Thoracic aorta (tissue), 2 donors: ENCODE measurements at places on chromosomes 6 and 20.

GRCh38 chr6:126955621-126956020 lies 162.8 kb upstream of the RSPO3 start:
- no peak for DNase-seq

DNA sequence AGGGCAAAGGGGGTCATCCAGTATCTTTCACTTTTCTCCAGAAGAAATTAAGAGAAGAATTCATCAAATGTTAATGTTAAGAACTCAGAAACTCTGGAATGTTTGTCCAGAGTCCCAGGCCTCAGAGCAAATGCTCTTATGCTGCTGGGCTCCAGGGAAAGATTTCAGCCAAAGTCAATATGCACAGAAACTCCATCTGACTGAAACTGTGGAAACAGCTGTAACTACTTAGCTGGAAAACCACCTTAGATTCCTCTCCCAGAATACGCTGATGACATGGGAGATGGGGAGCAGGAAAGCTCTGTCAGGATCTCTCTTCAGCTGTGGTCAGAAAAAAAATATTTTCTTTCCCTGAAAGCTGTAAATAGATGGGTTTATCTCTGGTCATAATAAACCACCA lies 559.6 kb downstream of the RFPL4B start:
- DNase-seq: no peak

DNA sequence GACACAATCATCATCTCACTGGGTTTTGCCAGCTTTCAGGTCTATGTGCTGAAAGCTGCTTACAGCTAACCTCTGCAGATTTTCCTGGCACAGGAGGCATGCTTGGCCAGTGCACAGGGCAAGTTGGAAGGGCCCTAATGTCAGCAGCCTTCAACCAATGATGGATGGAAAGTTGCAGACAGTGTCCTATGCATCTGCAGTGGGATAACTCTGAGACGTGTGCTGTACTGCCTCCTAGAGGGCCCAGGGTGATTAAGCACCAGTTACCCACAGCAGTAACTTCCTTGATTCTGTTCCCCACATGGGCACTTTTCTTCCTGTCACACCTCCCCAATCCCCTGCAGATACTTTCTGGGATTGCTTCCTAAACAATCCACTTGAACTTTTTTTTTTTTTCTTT lies 38.6 kb downstream of the OVOL2 start:
- DNase-seq: no peak

DNA sequence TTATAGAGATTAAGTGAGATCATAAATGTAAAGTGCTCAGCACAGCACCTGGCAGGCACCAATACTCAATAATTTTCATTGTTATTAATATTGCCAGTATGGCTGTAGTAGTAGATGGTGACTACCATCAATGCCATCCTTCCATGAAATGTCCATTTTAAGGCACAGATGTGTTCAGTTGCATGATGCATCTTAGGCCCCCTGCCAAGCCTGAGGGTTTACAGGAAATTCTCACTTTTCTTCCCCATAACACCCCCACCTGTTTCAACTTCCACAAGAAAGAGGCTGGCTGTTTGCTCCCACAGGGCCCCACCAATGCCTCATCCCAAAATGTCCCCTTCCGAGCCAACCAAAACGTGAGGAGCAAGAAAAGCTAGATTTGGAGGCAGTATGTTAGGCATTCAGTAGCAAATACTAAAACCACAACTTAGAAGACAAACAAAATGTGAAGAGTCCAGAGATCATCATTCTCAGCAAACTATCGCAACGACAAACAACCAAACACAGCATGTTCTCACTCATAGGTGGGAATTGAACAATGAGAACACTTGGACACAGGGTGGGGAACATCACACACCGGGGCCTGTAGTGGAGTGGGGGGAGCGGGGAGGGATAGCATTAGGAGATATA lies 110.6 kb upstream of the NHSL1 start:
- no peak for DNase-seq

DNA sequence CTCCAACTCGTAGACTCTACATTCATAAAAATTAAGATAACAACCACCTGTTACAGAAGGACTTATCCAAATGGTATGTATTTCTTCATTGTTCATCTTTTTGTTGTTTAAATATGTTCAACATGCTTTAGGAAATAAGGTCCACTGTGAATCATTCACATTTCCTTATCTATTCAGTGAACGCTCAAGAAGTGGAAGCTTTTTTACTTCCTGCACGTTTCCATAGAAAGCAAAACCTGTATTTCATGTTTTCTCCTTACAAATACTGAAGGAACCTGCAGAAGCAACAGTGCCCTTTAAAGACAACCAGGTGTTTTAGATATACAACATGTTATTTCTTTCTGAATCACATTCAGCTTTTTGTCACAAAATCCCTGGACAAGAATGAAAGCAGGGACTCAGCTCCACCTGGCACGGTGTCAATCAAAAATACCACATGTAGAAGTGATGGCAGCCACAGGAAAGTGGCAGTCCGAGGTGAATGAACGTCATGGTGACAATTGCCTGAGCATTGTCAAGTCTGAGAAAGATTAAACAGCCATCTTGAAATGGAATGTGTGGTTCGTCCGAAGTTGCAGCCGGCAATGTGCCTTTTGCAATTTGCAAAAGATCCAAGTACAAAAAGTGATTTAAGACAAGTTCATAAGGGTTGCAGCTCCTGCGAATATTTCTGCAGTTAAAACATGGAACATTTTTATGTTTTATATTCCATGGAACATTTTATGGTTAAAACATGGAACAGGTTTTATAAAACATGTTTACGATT lies 66.7 kb upstream of the RIPOR2 start:
- DNase-seq: no peak

- DNase-seq: no peak
Observed at GRCh38 chr6:169849396-169849795, 98.0 kb downstream of the ERMARD start.

- DNase-seq: no peak
Observed at GRCh38 chr6:69914015-69914485, 47.7 kb downstream of the COL19A1 start.

- no peak for DNase-seq
Observed at GRCh38 chr6:140370441-140370840, 996.0 kb upstream of the CITED2 start.

DNA sequence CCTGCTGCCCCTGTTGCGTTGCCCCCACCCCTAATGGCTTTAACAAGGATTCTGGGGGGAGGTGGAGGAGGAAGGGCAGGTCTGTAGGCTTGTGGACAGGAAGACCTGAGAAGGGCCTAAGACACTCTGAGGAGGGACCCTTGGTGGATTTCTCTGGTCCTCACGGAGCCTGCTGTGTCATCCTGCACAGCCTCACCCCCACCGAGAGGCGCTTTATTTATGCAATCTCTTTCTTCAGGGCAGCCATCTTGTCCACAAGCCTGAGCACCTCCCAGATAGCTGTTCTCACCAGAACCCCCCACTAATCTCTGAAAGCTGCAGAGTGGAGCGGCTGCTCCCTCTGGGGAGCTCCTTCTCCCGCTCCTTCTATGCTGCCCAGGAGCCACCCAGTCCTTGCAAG lies 59.3 kb upstream of the MLN start:
- DNase-seq: no peak

- DNase-seq: no peak
Observed at GRCh38 chr6:156804402-156804801, 27.2 kb downstream of the ARID1B start.

DNA sequence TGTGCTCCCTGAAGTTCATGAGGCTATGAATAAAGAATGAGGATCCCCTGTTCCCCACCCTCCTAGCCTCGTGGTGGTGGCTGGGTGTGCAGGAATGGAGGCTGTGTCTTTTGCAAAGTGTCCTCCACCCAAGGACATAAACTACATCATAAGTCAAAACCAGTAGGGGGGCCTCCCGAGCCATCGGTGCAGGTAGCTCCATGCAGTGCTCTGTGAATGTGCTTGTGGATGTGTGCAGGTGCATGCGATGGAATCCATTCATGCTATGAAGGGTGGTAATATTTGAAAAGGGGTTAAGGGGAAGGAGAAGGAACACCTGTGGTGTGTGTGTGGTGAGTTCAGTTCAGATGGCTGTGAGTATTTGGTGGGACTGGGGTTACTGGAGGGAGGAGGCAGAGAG lies 197.3 kb downstream of the NRN1 start:
- no peak for DNase-seq

- DNase-seq: no peak
Observed at GRCh38 chr6:141260627-141261015, 872.1 kb upstream of the GJE1 start.

DNA sequence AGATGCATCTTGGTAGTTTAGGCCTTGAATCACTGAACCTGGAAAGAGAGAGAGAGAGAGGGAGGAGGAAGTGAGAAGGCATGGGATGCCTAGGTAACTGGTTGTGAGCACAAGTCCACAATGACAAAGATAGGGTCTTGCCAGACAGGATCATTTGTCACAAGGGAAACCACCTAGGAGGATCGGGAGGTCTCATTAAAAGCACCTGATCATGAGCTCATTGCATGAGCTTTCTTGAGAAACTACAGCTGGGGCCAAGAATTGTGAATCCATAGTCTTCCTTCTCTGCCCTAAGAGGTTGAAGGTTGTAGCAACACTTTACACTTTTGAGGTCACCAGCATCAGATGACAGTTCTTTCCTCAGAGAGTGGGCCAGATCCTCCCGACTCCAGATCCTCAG lies 195.7 kb downstream of the CD83 start:
- DNase-seq: no peak

- no peak for DNase-seq
Observed at GRCh38 chr6:17042422-17043147, 59.3 kb upstream of the STMND1 start.

DNA sequence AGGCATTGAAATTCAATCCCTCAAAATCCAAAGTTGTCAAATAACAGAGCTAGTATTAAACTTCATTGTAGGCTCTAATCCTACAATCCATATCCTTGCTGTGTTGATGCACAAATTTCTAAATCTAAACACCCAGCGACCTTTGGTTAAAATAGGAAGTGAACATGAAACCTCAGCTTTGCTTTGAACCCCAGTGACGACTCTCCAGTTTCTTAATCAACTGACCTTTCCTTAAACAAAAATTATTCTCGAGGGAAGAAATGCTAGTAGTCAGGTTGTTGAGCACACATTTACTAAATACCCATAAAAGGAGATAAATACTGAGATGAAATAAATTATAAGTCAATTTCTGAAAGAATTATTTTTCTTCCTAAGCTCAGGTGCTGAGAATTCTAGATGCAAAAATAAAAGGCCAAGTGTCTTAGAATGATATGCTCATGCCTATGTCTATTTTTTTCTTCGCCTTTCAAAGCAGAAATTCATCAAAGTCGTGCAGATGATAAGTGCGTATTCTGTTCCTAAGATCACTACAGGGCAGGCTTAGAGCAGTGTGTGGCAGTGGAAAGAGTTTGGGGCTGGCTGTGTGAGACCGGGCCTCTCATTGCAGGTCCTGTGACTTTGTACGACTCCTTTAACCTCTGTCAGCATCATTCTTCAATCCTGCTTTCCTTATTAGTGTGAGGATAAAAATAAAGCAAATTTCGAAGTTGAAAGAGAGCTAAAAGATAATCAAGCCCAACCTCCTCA lies 208.7 kb downstream of the PRL start:
- DNase-seq: no peak

DNA sequence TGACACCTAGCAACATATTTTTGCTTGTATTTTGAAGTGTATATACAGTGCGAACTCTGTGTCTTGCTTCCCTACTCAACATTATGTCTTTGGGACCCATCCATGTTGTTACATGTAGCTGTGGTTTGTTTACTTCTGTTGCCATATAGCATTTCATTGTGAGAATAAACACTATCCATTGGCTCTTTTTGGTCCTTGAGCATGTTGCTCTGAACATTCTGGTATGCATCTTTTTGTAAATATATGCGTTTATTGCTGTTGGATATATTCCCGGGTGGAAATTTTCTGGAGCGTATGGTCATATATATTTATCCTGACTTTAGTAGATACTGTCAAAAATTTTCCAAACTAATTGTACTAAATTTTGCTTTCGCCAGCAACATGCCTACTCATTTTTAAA lies 222.5 kb upstream of the SPTLC3 start:
- no peak for DNase-seq

- no peak for DNase-seq
Observed at GRCh38 chr20:23101696-23102406, 15.7 kb upstream of the CD93 start.

- DNase-seq: no peak
Observed at GRCh38 chr6:82095091-82095490, 152.5 kb downstream of the IBTK start.

- no peak for DNase-seq
Observed at GRCh38 chr6:55058682-55059081, 115.6 kb upstream of the HCRTR2 start.

DNA sequence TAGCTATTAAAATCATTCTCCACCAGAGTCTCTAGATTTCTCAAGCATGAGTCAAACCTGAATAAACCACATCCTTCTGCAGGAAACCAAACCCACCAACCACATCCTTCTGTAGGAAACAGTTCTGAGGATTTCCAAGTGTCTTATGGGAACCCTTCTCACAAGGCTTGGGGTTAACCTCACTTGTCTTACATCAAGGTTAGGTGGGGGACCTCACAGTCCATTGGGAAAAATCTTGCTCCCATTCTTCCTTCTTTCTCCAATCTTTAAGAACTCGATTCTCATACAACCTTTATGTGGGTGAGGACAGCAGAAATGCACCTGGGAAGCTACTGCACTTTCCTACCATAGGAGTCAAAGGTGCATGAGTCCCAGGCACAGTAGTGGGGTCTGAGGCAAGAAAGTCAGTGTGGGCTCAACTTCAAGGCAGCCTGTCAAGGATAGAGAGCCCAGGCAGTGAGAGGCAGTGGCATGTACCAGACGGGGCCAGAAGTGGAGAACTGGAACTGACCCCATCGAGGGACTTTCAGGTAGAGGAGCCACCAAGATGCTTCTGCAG lies 114.5 kb downstream of the SLC22A3 start:
- DNase-seq: no peak

DNA sequence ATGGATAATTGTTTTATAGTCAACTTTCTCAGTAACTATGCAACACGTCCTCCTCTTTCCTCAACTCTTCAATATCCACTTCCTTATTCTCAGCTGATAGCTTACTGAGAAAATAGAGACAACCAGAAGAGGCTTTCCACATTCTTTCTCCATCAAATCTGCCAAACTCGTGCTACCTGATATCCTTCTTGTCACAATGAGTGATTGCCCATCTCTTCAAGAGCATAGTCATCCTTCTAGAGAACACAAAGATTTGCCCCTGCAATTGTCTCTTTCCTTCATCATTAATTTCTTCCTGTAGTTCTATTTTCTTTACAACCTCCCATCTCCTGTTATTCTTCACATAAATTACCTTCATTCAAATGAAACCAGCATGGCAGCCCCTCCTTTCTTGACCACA lies 75.9 kb upstream of the RGS17 start:
- no peak for DNase-seq

GRCh38 chr6:169950558-169950957 lies 199.1 kb downstream of the ERMARD start:
- no peak for DNase-seq

- DNase-seq: no peak
Observed at GRCh38 chr6:158514176-158514575, 45.7 kb upstream of the TMEM181 start.

GRCh38 chr20:54028276-54029011 lies 42.0 kb downstream of the BCAS1 start:
- DNase-seq: no peak

DNA sequence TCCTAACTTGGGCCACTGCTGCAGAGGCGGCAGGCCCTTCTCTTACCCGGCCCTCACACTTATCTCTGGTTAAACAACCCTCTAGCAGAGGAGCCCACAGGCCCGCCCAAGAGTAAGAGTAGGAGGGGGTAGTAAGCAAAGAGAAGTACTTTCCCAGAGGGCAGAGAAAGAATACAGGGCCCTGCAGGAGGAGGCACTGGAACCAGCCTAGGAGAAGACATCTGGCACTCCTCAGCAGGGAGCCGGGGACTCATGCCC lies 10.1 kb downstream of the MTCH1 start:
- no peak for DNase-seq
